ENCODE measurements at places on chromosomes 11 and 22.

- no peak for DNase-seq
Measured at GRCh38 chr22:23850136-23850611, 7.5 kb upstream of the SLC2A11 start.

- DNase-seq, result no peak
Measured at GRCh38 chr11:68617925-68618809, 66.2 kb upstream of the GAL start.

GRCh38 chr11:40168414-40168813 is 1291.0 kb downstream of the LRRC4C start:
- no peak for DNase-seq

DNA sequence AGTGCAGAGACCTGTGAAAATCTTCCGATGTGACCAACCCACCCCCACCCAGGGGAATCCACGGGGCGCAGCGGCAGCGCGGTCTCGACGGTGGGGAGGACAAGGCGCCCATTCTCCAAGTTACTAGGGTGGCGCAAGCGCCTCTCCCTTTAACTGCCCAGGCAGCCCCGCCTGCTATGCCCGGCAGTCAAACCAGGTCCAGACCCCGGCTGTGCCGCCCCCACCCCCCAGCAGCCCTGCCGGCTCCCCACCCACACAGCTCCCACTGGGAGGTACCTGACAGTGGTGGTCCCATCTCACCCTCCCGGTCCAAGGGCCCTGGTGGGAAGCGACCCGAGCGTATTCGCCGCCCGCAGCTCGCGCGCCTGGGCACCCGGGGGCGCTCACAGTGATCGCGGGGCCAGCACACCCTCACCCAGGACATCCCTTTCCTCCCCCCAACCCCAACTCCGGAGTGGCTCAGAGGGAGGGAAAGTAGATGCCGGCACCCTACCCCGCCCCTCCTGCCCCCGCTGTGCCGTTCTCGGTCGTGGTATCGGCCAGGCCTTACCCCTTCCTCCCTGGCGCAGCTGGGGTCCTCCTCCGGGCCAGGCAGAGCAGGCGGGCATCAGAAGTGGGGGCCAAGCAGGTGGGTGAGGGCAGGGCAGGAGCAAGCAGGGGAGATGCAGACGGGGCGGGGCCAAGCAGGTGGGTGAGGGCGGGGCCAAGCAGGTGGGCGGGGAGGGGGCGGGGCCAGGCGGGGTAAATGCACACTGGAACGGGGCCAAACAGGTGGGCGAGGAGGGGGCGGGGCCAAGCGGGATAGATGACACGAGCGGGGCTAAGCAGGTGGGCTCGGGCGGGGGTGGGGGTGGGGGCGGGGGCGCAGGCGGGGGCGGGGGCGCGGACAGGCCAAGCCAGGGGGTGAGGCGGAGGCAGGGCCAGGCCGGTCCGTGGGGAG is at the start of gene TRPM5:
TSS of gene TRPM5 (minus strand) at position 634 of the 940 bp plus-strand sequence. CDS start 21,478 bp downstream, outside the sequence.
- DNase-seq, result peak; percentile 80

DNA sequence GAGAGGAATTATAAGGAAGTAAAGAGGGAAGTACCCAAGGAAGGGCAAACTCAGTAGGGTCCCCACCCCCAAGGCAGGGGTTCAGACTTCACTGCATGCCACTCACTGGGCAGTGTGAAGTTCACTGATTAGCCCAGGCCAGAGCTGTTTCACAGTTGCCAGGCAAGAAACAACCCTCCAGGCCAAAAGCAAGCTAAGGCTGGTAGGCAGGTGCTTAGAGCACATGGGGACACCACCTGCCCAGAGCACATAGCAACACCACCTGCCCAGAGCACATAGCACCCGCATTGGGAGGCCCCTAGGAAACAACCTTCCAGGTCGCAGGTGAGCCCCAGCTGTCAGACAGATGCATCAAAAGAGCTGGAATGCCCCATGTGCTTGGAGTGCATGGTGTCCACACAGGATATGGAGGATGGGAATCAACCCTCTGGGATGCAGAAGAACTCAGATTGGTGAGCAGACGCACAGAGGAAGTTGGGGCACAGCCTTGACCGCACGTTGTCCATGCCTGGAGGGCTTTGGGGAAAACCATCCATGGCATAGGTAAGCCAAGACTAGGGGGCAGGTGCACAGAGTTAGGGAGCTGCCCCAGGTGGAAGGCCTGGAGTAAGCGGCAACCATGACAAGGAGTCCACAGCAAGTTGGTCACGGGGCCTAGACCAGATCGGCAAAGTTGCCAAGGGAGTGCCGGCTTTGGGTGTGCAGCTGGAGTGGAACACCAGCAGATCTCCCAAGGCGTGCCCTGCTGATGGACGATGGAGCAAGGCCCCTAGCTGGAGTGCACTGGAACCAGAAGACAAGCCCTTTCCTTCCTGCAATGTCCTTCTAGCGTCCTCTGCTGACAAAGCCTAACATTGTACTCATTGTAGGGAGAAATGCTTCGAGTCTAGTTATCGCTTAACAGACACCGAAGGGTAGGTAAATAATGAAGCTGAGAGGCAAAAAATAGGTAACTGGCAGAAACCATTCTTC is 7.8 kb upstream of the TMEM216 start:
- no peak for DNase-seq

- DNase-seq, result no peak
Measured at GRCh38 chr11:35157814-35158700, 19.1 kb downstream of the CD44 start.

DNA sequence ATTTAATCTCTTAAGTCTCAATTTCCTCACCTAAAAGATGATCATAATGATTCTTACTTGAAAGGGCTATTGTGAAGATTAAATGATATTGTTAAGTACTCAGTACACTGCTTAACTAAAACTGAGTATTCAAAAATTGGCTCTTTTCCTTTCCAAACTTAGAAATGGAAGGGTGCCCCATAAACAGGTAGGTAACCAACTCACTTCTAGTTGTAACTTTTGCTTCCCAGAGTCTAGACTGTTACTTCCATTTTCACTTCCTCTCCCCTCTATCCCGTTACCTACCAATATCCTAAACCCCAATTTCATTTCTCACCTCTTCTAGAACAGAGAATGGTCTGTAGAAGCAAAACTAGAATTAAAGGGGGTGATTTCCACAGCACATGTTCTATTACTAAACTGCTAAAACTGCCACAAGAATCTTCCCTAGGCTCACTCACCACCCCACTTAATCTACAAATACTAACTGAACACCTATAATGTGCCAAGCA is 50.0 kb downstream of the RRAS2 start:
- no peak for DNase-seq

- DNase-seq, result no peak
Measured at GRCh38 chr11:31096191-31096805, 273.2 kb downstream of the DCDC1 start.

GRCh38 chr11:9060700-9061111 is 30.7 kb downstream of the SCUBE2 start:
- peak; percentile 44 for DNase-seq

DNA sequence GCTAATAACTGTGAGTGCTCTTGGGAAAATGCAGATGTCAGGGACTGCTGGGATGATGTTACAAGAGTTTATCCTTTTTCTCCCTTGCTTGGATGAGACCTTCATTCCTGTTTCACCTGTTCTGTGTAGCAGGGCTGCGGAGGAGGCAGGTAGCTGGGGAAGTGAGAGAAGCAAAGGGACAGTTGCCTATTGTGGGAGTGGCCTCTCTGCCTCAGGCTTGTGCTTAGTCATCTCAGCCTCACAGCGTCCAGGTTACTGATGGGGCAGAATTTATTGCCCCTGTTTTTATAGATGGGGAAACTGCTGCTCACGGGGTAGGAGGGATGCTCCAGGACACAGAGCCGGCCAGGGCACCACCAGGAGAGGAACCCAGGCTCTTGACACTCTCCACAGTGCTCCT is 1.7 kb downstream of the STX3 start:
- DNase-seq, result no peak

DNA sequence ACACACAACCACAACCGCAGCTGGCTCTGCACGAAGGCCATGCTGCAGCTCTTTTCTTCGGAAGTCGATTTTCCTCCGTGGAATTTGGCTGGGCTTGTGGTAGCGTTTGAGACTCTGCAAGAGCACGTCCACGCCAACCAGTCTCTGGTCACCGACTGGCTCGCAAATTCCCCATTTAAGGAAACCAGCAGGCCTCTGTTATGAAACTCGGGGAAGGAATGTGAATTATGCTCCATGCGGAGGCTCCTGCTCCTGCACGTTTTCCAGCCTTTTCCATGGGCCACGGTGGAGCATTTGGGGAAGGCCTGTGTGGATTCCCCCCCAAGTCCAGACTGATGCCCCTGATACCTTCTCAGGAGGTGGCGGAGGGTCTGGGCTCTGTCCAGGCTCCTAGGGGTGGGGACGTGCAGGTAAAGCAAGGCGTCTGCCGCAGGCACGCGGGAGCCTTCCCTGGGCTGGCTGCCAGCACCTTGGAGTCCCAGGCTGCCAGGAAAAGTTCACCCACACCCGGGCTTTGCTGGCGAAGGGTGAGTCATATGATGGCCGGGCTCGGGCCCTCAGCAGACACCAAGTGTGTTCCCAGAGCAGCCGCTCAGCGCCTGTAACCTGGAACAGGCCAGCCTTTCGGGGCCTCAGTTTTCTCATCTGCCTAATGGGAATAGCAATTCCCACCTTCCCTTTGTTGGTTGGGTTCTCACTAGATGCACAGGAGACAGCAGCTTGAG is 41.9 kb downstream of the LRP5 start:
- no peak for DNase-seq

DNA sequence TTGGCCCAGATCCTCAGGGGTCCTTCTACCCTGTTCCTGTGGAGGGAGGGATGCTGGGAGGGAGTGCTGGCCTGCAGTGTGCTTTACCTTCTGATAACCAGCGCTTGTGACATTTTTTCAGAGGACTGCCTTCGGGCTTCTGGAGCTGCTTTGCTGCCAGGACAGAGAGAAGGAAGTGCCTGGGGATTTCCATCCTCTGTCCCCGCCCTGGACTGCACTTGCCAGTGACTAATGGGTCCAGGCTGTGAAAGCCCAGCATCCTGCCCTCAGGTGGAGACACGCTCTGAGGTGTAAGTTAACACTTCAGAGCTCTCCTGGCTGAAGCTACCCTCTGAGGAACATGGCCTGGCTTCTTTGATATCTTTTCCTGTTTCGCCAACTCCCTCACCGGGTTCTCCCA is 158.7 kb upstream of the SYT13 start:
- DNase-seq, result no peak

DNA sequence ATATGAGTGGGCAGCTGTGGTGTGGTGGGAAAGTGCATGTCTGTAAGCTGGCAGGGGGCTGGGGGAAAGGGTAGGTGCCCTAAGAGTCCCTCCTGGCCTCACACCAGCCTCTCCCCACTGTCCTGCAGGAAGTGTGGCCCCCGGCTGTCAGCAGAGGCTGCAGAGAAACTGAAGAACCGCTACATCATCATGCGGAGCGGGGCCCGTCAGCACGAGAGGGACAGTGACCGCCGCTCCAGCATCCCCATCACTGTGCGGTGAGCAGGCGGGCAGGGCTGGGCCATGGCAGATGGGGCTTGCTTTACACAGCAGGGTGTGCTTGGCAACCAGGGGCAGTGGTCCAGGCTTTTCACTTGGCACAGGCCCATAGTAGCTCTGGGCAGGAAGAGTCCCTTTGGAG is 19.8 kb downstream of the MCM5 start:
- DNase-seq, result no peak

- no peak for DNase-seq
Measured at GRCh38 chr22:40178417-40179409, 988 bp downstream of the TNRC6B start.

DNA sequence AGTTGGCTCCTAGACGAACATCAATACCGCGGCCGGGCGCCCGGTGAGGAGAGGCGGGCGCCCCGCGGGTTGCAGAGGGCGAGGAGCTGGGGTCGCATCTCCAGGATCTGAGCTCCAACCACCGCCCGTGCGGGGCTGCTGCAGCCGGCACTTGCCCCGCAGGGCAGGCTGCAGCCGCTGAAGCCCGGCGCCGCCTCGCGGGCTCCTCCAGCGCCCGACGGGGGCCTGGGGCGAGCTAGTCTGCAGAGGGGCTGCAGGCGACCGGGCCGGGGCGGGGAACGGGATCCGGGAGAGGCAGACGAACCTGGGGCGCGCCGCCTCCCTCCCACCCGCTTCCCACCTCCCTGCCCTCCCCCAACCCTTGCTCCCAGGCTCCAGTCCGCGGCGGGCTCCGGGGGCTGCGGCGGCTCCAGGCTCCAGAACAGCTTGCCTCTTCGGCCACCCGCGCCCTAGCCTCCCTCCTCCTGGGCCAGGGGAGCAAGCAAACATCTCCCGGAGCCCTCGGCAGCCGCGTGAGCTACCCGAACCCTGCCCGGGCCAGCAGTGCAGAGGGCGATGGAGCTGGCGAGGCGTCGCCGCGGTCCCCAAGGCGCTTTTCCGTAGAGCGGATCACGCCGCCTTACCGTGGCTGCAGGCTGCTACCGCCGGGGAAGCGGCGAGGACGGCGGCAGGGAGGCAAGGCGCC is 802 bp downstream of the TENM4 start:
- no peak for DNase-seq

- DNase-seq, result no peak
Measured at GRCh38 chr11:109512680-109513079, 90.7 kb downstream of the C11orf87 start.

DNA sequence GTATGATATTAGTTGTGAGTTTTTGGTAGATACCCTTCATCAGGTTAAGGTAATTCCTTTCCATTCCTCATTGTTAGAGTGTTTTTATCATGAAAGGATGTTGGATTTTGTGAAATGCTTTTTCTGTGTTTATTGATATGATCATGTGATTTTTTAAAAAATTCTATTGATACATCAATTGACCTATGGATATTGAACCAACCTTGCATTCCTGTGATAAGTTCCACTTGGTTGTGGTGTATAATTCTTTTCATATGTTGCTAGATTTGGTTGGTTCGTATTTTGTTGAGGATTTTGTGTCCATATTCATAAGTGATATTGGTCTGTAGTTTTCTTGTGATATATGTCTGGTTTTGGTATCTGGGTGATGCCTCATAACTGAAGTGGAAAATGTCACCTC is 6.7 kb downstream of the ANKRD13D start:
- DNase-seq, result no peak

DNA sequence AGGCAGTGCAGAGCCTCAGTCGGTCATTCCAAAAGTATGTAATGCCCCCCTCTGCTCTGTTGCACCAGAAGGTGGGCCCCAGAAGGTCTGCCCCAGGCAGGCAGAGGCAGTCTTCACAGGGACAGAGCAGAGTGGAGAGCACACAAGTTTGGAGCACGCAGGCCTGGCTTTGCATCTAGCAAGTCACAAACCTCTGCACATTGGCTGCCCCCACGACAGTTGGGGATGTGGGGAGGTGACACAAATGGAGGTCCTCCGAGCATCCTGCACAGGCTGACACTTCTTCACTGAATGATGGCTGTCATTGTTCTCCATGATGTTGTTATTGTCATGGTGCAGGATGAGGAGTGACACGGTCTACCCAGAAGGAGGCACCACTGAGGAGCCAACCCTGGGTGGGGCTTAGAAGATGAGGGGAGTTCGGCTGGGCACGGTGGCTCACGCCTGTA is 11.9 kb downstream of the TOM1 start:
- no peak for DNase-seq

DNA sequence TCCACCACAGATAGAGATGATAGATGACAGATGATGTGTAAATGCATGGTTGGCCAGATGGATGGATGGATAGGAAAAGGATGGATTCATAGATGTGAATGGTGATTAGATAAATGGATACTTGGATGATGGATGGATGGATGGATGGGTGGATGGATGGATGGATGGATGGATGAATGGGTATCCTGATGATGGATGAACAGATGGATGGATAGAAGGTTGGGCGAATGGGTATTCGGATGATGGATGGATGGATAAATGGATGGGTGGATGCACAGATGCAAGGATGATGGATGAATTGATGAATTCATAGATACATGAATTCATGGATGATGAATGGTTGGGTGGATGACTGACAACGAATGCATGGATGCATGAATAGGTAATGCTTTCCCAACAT is 56.1 kb downstream of the CHST1 start:
- no peak for DNase-seq
